ENCODE measurements at places on chromosomes 6 and 20.

DNA sequence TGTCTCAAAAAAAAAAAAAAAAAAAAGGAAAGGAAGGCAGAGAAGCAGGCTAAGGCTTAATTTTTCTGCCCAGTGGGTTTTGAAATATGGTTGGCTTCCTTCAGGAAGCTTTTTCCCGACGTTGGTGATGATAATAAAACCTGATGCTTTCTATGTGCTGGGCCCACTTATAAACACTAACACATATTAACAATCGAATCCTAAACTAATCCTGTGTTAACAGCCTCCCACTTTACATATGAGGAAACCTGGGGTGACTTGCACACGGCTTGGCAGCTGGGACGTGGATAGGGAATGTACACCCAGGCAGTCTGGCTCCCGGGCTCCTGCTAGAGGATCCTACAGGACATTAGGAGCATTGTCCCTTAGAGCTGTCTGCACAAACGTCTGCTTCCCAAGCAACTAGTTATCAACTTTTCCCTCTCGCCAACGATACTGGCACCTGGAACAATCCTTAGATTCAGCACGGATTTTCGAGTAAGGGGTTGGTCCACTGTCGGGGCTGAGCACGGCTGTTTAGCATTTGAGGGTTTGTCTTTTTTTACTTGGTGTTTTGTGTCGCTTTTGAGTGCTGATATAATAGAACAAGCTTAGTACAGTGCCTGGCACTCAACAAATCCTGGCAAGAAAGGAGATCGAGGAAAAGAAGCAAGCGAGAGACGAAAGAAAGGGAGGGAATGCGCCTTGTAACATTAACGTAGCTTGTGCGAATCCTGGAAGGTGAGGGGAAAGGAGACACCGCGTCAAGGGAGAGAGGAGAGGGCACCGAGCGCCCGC is 622 bp upstream of the KIZ start:
- H3K27me3 ChIP-seq = peaks cover 6% of the 10 kb centered on the region
- H3K27ac ChIP-seq = peak overlapping the region; percentile 87
- DNase-seq = no peak
- H3K4me3 ChIP-seq = peak overlapping the region; percentile 98
- peaks cover 31% of the 10 kb centered on the region for H3K4me1 ChIP-seq

- H3K36me3 ChIP-seq = no peaks in the 10 kb centered on the region
- no peaks in the 10 kb centered on the region for H3K4me1 ChIP-seq
- no peak for DNase-seq
- no peak overlapping the region for H3K27ac ChIP-seq
- no peaks in the 10 kb centered on the region for H3K27me3 ChIP-seq
- H3K4me3 ChIP-seq = no peak overlapping the region
Measured at GRCh38 chr6:112787371-112787770, 440.2 kb downstream of the RFPL4B start.

DNA sequence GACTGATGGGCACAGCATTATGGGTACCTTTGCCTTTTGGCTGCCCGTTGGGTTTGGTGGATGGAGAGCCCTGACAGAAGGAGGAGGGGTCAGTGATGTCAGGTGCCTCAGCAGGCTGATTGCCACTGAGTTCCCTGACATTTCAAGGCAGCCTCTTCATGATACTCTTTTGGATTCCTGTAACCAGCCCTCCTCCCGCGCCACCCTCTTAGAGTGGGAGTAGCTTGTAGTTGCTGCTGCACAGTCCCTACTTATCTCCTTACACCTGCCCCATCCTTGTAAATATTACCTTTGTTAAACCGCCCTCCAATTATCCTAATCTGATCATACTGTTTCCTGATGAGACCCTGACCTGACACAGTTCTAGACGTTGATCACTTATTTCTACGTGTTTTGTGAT is 140.0 kb downstream of the CFAP61 start:
- H3K4me3 ChIP-seq = no peak overlapping the region
- H3K4me1 ChIP-seq = peaks cover 5% of the 10 kb centered on the region
- H3K36me3 ChIP-seq = no peaks in the 10 kb centered on the region
- no peak overlapping the region for H3K27ac ChIP-seq

- peaks cover 99% of the 10 kb centered on the region for H3K27me3 ChIP-seq
- H3K4me1 ChIP-seq = peaks cover 10% of the 10 kb centered on the region
- no peaks in the 10 kb centered on the region for H3K36me3 ChIP-seq
- H3K27ac ChIP-seq = no peak overlapping the region
Measured at GRCh38 chr20:2559279-2559626, 22.9 kb downstream of the TMC2 start.

GRCh38 chr6:170505306-170505705 is 47.8 kb downstream of the PSMB1 start:
- H3K27ac ChIP-seq = no peak overlapping the region
- H3K4me1 ChIP-seq = peaks cover 5% of the 10 kb centered on the region
- no peak overlapping the region for H3K4me3 ChIP-seq
- peak; percentile 27 for DNase-seq

DNA sequence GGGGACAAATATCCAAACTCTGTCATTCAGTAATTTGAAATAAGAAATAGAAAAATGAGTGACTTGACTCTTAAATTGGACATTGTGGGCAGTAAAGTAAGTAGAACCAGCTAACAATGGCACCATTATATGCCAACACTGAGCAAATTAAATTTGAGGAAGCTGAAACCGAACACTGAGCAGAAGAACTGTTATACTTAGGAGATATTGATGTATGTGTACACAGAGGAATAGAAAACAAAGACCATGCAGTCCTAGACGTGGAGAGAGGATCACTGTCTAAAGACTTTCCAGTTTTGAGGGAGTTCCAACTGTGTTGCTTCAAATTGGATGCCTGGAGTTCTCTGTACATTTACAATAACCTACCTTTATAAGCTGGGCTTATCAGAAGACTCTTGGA is 427.0 kb upstream of the EYS start:
- H3K27ac ChIP-seq = no peak overlapping the region
- no peak overlapping the region for H3K4me3 ChIP-seq
- H3K36me3 ChIP-seq = no peaks in the 10 kb centered on the region
- no peaks in the 10 kb centered on the region for H3K27me3 ChIP-seq
- no peak for DNase-seq

DNA sequence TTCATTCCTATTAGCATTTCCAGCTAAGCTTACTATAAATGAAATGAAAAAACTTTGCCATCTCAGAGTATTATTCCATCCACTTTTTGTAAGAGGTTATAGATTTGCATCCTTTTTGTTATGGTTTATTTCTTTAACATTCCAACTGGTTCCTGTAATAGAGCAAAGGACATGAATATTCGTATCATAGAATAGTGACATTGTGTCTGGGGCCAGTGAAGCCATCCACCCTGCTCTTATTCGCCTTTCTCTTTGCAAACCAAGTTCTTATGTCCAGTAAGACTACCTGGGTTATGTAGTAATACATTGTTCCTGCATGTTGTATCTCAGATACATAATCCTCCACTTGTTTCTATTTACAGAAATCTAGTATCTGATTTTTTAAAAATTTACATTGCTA is 43.1 kb downstream of the DCBLD1 start:
- H3K27ac ChIP-seq = peak overlapping the region; percentile 24
- no peak for DNase-seq
- H3K4me1 ChIP-seq = peaks cover 8% of the 10 kb centered on the region
- H3K36me3 ChIP-seq = peaks cover 3% of the 10 kb centered on the region

- H3K27me3 ChIP-seq = peaks cover 20% of the 10 kb centered on the region
- no peaks in the 10 kb centered on the region for H3K4me1 ChIP-seq
- H3K4me3 ChIP-seq = no peak overlapping the region
Measured at GRCh38 chr6:52640170-52640569, 30.7 kb upstream of the TMEM14A start.

GRCh38 chr20:17559338-17559737 is 10.5 kb upstream of the DSTN start:
- peaks cover 50% of the 10 kb centered on the region for H3K4me1 ChIP-seq
- no peaks in the 10 kb centered on the region for H3K36me3 ChIP-seq
- no peak overlapping the region for H3K4me3 ChIP-seq
- no peaks in the 10 kb centered on the region for H3K27me3 ChIP-seq

DNA sequence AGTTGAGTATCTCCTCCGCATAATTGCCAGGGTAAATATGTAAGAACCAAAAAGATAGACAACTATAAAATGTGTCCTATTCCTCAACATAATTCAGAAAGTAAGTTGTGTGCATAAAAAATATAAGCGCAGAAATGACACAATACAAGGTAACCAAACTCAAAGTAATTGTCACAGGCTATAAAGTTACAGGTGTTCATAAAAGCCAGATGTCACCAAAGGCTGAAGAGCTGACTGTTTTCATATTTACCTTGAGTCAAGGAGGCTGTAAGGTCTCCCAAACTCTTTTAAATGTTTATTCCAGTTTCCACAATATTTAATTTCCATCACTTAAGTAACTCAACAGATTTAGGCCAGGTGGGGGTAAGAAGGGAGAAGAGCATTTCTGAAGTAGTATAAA is 192.2 kb upstream of the MARCKS start:
- DNase-seq = no peak
- no peaks in the 10 kb centered on the region for H3K27me3 ChIP-seq
- H3K4me1 ChIP-seq = peaks cover 17% of the 10 kb centered on the region

DNA sequence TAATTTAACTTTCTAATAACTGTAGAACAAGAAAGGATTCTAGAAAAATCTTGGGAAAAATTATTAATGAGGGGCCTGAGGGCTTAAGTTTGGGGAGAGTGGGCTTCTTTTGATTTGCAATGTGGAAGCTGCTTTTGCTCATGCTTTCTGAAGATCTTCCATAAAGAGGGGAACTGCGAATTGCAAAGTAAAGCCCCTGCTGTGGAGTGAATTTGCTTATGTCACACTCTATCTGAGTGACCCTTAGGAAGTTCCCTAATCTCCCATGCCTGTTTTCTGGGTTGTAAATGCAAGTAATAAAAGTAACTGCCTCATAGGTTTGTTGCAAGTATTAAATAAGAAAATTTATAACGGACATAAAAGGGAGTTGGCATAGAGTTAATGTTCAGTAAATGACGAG is 301.2 kb downstream of the PLCB1 start:
- H3K4me3 ChIP-seq = no peak overlapping the region
- no peaks in the 10 kb centered on the region for H3K27me3 ChIP-seq
- peaks cover 38% of the 10 kb centered on the region for H3K4me1 ChIP-seq
- H3K27ac ChIP-seq = peak overlapping the region; percentile 80
- DNase-seq = no peak

DNA sequence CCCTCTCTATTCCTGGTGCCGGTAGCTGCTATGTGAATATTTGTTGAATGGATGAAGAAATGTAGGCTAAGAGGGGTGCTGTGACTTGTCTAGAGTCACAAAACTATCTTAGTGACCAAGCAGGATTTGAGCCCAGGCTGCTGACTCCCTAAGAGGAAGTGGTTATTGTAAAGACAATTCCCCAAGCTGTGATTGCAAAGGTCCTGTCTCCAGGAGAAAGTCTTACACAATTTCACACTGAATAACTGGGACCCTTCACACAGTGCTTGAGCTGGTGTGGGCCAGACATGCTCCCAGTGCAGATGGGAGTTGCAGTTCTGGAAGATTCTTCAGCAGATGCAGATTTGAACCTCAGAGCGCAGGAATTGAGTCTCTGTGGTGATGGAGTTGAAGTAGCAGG is 38.1 kb downstream of the IYD start:
- H3K36me3 ChIP-seq = no peaks in the 10 kb centered on the region
- H3K27ac ChIP-seq = no peak overlapping the region
- H3K27me3 ChIP-seq = no peaks in the 10 kb centered on the region

DNA sequence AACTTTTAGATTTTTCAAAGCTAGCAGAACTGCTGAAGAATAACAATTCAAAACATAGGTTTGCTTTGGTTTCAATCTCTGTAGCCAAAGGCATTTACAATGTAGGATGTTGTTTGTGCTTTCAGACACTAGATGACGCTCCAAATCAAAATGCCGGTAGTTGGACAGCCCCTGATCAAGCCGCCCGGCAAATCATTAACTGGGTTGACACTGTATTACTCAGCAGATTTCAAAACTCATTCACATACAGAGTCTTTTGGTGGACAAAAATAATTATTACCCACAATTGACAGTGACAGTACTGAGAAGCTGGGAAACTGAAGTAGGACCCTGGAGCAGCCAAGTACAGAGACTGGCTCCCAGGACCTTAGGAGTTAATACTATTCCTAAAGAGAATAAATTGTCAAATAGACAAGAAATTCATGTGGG is 21.3 kb upstream of the HFE start:
- no peak for DNase-seq
- H3K4me1 ChIP-seq = peaks cover 1% of the 10 kb centered on the region
- no peak overlapping the region for H3K27ac ChIP-seq
- H3K27me3 ChIP-seq = no peaks in the 10 kb centered on the region

- no peak overlapping the region for H3K4me3 ChIP-seq
- no peak overlapping the region for H3K27ac ChIP-seq
- no peaks in the 10 kb centered on the region for H3K27me3 ChIP-seq
- H3K4me1 ChIP-seq = no peaks in the 10 kb centered on the region
- DNase-seq = no peak
Measured at GRCh38 chr6:110799189-110799588, 16.1 kb downstream of the CDK19 start.

DNA sequence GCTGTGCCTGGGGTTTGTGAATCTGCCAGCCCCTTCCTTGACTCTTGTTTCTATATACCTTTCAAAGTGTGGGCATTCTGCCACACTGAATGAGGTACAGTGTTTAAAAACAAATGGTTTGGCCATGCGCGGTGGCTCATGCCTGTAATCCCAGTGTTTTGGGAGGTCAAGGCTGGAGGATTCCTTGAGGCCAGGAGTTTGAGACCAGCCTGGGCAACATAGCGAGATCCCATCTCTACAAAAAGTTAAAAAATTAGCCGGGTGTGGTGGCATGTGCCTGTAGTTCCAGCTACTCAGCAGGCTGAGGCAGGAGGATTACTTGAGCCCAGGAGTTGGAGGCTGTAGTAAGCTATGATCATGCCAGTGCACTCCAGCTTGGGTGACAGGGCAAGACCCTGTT is 5.8 kb downstream of the FAM83D start:
- no peak overlapping the region for H3K27ac ChIP-seq
- DNase-seq = no peak
- no peaks in the 10 kb centered on the region for H3K36me3 ChIP-seq
- H3K27me3 ChIP-seq = no peaks in the 10 kb centered on the region
- H3K4me1 ChIP-seq = peaks cover 14% of the 10 kb centered on the region

- H3K36me3 ChIP-seq = no peaks in the 10 kb centered on the region
- peaks cover 20% of the 10 kb centered on the region for H3K27me3 ChIP-seq
- no peak overlapping the region for H3K27ac ChIP-seq
- no peak for DNase-seq
Measured at GRCh38 chr6:135226537-135226936, 45.4 kb downstream of the MYB start.

- H3K27me3 ChIP-seq = no peaks in the 10 kb centered on the region
- H3K27ac ChIP-seq = no peak overlapping the region
- H3K36me3 ChIP-seq = peaks cover 62% of the 10 kb centered on the region
- no peak for DNase-seq
- peaks cover 56% of the 10 kb centered on the region for H3K4me1 ChIP-seq
Measured at GRCh38 chr6:32116674-32117073, 7.5 kb upstream of the TNXB start.
